Hepatocyte (in vitro differentiated cells): ENCODE measurements at places on chromosomes 12 and 14. TPM values are rescaled to one million over a fixed set of nuclear protein-coding genes. Genes with fewer than 3 reads are reported as not detected.

GRCh38 chr12:83763425-83763824 is 1076.7 kb downstream of the TMTC2 start:
- H3K4me3 ChIP-seq = no peak overlapping the region
- no peaks in the 10 kb centered on the region for H3K36me3 ChIP-seq
- H3K4me1 ChIP-seq = no peaks in the 10 kb centered on the region
- peak; percentile 40 for DNase-seq

Gene OR5AU1
- not detected in 2 replicates for total RNA-seq

GRCh38 chr12:100721169-100721568 is 73.4 kb upstream of the ANO4 start:
- no peak for DNase-seq
- peaks cover 52% of the 10 kb centered on the region for H3K27me3 ChIP-seq
- H3K4me1 ChIP-seq = no peaks in the 10 kb centered on the region
- H3K36me3 ChIP-seq = no peaks in the 10 kb centered on the region
- no peak overlapping the region for H3K27ac ChIP-seq

DNA sequence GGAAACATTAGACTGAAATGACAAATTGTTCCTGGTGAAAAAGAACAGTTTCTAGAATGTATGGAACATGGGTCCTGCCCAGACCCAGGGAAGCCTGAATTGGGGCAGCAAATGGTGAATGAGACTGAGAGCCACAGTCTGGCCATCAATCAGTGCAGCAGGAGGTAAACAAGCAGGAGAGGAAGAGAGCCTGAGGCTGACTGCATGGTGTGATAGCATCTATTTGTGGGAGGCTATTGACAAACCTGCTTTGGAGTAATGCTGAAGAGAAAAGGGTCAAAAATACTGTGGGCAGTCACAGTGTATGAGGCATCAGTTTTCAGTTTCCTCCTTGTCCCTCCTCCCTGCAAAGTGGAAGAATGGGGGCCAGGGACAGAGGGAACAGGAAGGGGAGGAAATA is 136.8 kb downstream of the ANKS1B start:
- no peak overlapping the region for H3K27ac ChIP-seq
- no peaks in the 10 kb centered on the region for H3K36me3 ChIP-seq
- no peaks in the 10 kb centered on the region for H3K27me3 ChIP-seq
- DNase-seq = no peak
- H3K4me1 ChIP-seq = no peaks in the 10 kb centered on the region

GRCh38 chr14:74245292-74245691 is 6.0 kb downstream of the VSX2 start:
- H3K36me3 ChIP-seq = no peaks in the 10 kb centered on the region
- no peak overlapping the region for H3K27ac ChIP-seq
- H3K27me3 ChIP-seq = peaks cover 77% of the 10 kb centered on the region
- peaks cover 13% of the 10 kb centered on the region for H3K4me1 ChIP-seq
- DNase-seq = no peak
- H3K4me3 ChIP-seq = no peak overlapping the region

Gene CYP46A1
- 0.12 and 0.47 TPM in 2 replicates for total RNA-seq
